ENCODE measurements at places on chromosomes 11 and 22. TPM values are rescaled to one million over a fixed set of nuclear protein-coding genes. Genes with fewer than 3 reads are reported as not detected.

DNA sequence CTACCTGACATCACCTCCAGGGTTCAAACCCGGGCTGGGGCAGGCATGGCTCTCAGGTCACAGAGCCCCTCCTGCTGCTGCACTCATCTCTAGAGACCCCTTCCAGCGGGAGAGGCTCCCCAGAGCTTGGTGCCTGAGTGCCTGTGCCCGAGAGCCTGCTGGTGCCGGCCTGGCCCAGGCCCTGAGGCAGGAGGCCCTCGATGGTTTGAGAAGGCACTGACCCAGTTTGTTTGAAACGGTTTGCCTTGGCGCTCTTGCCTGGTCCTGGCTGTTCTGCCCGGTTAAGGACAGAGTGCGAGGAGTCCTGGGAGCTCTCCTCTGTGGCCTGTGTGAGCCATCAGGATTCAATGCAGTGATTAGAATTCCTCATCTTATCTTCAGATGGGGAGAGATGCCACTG, 88.9 kb downstream of the TBC1D22A start:
- no peak overlapping the region for H3K4me3 ChIP-seq
- no peak overlapping the region for H3K27ac ChIP-seq
- no peaks in the 10 kb centered on the region for H3K4me1 ChIP-seq
- H3K36me3 ChIP-seq, result no peaks in the 10 kb centered on the region

DNA sequence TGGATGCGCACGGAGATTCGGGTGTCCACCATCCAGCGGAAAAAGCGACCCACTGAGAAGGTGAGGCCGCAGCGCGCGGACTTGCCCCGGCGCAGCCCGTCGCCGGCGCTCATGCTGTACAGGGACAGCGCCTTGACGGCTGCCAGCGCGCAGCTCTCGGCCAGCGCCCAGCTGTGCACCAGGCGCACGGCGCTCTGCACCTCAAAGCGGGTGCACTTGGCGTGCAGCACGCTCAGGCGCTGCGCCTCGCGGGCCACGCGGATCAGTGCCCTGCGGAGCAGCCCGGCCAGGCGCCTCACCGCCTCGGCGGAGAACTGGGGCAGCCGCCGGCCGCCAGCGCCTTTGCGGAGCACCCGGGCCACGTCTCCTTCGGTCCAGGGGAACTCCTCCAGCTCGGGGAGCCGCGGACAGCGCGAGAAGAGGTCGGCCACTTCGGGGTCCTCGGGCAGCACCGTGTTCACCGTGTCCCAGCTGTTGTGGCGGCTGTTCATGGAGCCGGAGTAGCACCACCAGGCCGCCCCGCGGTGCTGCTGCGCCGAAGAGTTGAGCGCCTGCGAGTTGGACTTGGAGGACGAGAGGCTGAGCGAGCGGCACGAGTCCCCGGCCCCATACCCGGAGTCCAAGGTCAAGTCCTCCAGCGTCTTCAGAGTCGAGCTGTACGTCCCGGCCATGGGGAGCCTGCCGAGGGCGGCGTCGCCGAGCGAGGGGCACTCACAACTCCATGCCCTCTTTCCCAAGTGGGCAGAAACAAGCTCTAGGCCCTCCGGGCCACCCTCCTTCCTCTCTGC, 703 bp downstream of the ABTB2 start:
- no peaks in the 10 kb centered on the region for H3K36me3 ChIP-seq
- H3K27me3 ChIP-seq, result no peaks in the 10 kb centered on the region
- H3K4me1 ChIP-seq, result no peaks in the 10 kb centered on the region

GRCh38 chr22:42163515-42163914, 32.9 kb upstream of the CYP2D6 start:
- no peaks in the 10 kb centered on the region for H3K4me1 ChIP-seq
- no peak for DNase-seq
- H3K27ac ChIP-seq, result no peak overlapping the region
- no peak overlapping the region for H3K4me3 ChIP-seq
- H3K36me3 ChIP-seq, result peaks cover 5% of the 10 kb centered on the region

The LINC01488 gene
- 1.1 TPM for total RNA-seq

The OR5M11 gene
- not detected for total RNA-seq

The CSNK2A3 gene
- total RNA-seq, result 0.65 TPM

Measured in right lobe of liver (tissue), 6 donors.